ENCODE measurements at places on chromosomes 7 and 10.

DNA sequence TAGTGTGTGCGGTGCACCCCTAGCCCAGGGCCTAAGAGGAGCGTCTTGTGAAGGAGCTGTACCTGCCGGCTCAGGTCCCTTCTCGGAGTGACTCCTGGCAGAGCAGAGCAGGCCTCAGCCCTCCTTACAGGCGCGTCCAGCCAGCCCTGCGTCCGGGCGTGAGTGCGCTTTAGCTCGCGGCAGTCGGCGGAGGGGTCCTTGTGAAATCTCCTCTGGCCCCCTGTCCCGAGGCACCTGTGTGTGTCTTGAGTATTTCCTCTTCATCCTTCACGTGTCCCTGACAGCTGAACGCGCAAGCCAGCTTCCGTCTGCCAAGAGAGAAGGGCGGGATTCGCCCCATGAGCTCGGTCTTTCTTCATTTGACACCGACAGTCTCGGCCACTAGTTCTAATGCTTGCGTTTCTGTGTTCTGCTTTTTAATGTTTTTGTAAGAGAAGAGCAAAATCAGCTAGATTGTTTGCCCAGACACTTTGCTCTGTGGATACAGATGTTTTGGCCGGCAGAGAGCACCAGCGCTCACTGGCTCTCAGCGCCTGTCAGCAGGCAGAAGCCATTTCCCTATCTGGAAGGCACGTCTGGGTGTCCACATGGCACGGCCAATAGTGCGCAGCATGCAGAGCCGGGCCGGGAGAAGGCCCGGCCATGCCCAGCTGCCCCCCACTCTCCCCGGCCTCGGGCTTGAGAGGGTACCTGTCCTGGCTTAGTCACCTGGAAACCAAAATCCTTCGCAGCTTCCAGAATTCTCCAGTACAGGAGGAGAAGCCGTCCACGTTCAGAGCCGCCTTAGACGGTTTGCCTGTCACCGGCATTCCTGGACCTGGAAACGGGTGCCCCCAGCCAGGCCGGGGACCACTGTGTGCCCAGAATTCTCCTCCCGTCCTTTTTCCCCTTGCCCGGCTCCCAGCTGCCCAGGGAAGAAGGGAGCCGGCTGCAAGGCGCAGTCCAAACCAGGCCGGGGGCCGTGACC lies 7.0 kb downstream of the GET4 start:
- no peak for DNase-seq

GRCh38 chr10:12559578-12560178 lies 210.3 kb downstream of the CAMK1D start:
- no peak for DNase-seq

DNA sequence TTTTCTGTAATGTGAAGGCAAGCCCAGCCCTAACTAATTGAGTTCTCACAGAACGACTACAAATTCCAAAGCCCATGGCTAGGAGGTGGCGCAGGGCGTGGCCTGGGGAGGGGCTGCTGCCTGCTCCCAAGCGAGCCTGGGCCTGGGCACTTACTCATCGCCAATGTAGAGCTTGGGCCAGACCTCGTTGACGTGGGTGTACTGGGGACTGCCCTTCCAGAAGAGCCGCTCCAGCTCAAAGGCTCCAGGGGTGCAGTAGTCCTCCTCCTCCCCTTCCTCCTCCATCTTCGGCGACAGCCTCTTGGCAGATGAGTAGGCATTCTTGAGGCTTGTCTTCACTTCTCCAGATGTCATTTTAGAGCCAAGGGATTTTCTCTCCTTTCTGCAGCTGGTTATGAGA lies 53.3 kb upstream of the SAMD8 start:
- DNase-seq: no peak

- no peak for DNase-seq
Measured at GRCh38 chr10:8058274-8059111, 4.0 kb downstream of the GATA3 start.

GRCh38 chr10:124308811-124309210 lies 109.9 kb downstream of the OAT start:
- DNase-seq: no peak

GRCh38 chr10:63260860-63261251 lies 127.7 kb downstream of the NRBF2 start:
- no peak for DNase-seq

DNA sequence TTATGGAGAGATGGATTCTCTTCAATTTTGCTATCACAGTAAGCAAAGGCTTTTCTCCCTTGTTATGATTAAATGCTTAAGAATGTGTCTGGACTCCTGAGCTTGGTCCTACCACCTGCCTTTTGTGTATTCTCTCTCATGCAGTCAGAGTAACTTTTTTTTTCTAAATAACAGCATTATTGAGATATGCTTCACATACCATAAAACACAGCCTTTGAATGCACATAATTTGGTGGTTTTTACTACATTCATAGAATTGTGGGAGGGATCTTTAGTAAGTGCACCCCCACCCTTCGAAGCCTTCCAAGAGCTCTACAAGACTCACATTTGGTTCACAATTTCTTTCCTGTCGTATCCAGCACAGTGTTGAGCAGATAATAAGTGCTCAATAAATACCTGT lies 175.5 kb downstream of the ADAM12 start:
- DNase-seq: no peak

DNA sequence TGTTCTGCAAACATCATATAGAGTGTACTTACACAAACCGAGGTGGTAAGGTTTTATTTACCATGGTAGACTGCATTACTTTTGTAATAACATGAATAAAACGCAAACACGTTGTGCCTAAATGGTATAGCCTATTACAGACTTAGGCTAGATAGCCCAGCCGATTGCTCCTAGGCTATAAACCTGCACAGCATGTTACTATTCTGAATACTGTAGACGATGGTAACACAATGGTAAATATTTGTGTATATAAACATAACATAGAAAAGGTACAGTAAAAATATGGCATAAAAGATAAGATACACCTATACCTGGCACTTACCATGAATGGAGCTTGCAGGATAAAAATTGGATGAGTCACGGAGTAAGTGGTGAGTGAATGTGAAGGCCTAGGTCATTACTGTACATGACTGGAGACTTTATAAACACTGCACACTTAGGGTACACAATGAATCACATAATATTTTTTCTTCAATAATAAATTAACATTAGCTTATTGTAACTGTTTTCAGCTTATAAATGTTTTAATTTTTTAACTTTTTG lies 16.3 kb downstream of the AKR1D1 start:
- no peak for DNase-seq

GRCh38 chr10:11698691-11699549 lies 43.3 kb upstream of the ECHDC3 start:
- peak; percentile 77 for DNase-seq

DNA sequence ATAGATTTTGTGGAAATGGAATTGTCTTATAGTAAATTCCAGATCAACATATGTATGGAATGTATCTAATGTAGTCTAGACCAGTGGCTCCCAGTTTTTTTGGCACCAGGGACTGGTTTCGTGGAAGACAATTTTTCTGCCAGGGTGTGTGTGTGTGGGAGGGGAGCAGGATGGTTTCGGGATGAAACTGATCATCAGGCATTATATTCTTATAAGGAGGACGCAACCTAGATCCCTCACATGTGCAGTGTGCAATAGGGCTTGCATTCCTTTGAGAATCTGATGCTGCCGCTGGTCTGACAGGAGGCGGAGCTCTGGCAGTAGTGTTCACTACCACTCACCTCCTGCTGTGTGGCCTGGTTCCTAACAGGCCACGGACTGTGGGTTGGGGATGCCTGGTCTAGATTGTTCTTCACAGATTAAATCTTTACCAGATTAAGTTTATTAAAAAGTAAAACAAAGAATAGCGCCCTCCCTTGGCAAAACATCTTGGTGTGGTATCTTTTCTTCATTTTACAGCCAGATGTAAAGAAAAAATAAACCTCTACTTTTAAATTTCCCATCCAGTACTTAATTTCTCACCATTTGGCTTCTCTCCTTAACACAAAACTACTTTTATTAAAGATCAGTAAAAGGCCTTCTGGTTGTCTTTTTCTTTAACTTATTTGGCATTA lies 48.4 kb downstream of the SEPTIN7 start:
- DNase-seq: no peak

- peak; percentile 19 for DNase-seq
Measured at GRCh38 chr10:101569622-101570427, 18.2 kb downstream of the POLL start.

DNA sequence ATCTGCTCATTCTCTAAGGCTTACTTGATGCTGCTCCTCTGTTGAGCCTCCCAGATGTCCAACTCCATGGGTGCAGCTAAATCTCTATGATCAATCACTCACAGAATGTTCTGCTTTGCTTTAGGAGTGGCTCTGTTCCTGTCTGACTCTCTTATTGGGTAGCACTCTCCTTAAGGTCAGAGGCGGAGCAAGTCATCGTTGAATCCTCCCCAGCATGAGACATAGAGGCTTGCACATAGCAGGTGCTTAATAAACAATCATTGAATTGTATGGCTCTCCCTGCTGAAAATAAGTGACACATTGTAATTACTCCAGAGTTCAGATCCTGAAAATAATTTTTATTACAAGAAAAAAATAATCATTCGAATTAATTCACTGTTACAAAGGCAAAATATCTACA lies 69.7 kb downstream of the NPS start:
- DNase-seq: no peak
